Thyroid gland (tissue), 4 donors: ENCODE measurements at places on chromosomes 6 and 20. TPM values are rescaled to one million over a fixed set of nuclear protein-coding genes. Genes with fewer than 3 reads are reported as not detected.

GRCh38 chr6:99485395-99485773, 29.8 kb downstream of the USP45 start:
- no peaks in the 10 kb centered on the region for H3K4me1 ChIP-seq
- no peak for DNase-seq
- no peaks in the 10 kb centered on the region for H3K36me3 ChIP-seq
- no peak overlapping the region for H3K27ac ChIP-seq

DNA sequence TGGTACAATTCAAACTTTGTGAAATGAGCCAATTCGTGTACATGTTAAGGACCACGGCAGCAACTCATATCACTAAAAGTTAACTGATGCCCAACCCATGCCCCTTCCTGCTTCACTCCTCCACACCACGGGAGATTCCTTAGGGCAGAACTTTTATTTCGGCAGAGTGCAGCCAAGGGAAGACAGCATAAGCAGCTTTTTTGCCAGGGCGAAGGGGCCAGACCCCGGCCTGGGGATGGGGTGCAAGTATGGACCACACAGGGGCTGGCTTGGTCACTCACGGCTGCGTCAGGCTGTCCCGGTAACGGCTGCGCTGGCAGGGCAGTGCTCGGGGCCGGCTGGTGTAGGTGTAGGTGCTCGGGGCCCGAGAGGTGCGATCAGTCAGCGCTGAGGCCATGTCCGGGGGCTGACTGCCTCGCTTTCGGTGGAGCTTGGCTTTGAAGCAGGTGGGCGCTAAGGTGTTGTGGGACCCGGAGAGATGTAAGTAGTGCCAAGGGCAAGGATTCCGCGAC, 792 bp downstream of the RSPH3 start:
- peaks cover 8% of the 10 kb centered on the region for H3K4me1 ChIP-seq
- DNase-seq: no peak
- no peaks in the 10 kb centered on the region for H3K36me3 ChIP-seq

Gene SLC17A5
- 184 TPM for total RNA-seq

- H3K27me3 ChIP-seq: peaks cover 27% of the 10 kb centered on the region
- H3K4me1 ChIP-seq: peaks cover 22% of the 10 kb centered on the region
- DNase-seq: no peak
These were observed 27.1 kb downstream of the ULBP1 start for GRCh38 chr6:149990661-149991471.

DNA sequence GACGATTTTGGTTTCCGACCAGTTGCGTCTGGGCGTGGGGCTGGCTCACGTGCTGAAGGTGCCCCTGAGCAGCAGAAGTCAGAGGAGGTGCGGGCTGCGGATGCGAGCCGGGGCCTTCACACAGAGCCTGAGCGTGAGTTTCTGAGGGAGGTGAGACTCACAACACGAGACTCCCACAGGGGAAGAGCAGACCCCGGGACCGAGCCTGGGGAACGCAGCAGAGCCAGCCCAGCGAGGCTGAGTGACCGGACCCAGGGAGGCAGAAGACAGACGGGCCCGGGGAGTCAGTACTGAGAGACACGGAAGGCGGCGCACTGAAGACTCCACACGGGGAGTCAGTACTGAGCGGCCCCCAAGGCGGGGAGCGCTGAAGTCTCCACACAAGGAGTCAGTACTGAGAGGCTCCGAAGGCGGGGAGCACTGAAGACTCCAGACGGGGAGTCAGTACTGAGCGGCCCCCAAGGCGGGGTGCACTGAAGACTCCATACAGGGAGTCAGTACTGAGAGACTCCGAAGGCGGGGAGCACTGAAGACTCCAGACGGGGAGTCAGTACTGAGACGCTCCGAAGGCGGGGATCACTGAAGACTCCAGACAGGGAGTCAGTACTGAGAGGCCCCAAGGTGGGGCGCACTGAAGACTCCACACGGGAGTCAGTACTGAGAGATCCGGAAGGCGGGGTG, 77.8 kb downstream of the DLL1 start:
- no peaks in the 10 kb centered on the region for H3K4me1 ChIP-seq
- no peaks in the 10 kb centered on the region for H3K36me3 ChIP-seq
- no peak overlapping the region for H3K4me3 ChIP-seq
- no peak for DNase-seq
- no peak overlapping the region for H3K27ac ChIP-seq

Gene RNF39
- not detected for total RNA-seq

Gene SERPINB6
- total RNA-seq: 210 TPM

Gene SPDEF
- total RNA-seq: not detected

GRCh38 chr20:5261763-5262162, 55.0 kb downstream of the PROKR2 start:
- H3K4me3 ChIP-seq: no peak overlapping the region
- no peak for DNase-seq
- H3K27me3 ChIP-seq: no peaks in the 10 kb centered on the region
- no peak overlapping the region for H3K27ac ChIP-seq
- no peaks in the 10 kb centered on the region for H3K4me1 ChIP-seq

GRCh38 chr6:137968455-137968804, 101.4 kb downstream of the TNFAIP3 start:
- H3K27me3 ChIP-seq: no peaks in the 10 kb centered on the region
- no peaks in the 10 kb centered on the region for H3K36me3 ChIP-seq
- H3K4me3 ChIP-seq: no peak overlapping the region
- H3K27ac ChIP-seq: no peak overlapping the region
- H3K4me1 ChIP-seq: no peaks in the 10 kb centered on the region
- no peak for DNase-seq

GRCh38 chr6:39214846-39215639, 14.2 kb downstream of the KCNK5 start:
- no peak overlapping the region for H3K4me3 ChIP-seq
- no peaks in the 10 kb centered on the region for H3K36me3 ChIP-seq
- peaks cover 70% of the 10 kb centered on the region for H3K4me1 ChIP-seq
- peak; percentile 72 for DNase-seq

GRCh38 chr20:38165089-38165965, at the start of gene TGM2:
TSS of gene TGM2 (minus strand) at chr20:38165270. CDS start at chr20:38165198, 72 bp downstream.
- H3K27me3 ChIP-seq: no peaks in the 10 kb centered on the region
- peak within 1 kb of the TSS; percentile 25 for H3K4me3 ChIP-seq
- H3K27ac ChIP-seq: peak within 1 kb of the TSS; percentile 14

Gene TFAP2D
- total RNA-seq: not detected

DNA sequence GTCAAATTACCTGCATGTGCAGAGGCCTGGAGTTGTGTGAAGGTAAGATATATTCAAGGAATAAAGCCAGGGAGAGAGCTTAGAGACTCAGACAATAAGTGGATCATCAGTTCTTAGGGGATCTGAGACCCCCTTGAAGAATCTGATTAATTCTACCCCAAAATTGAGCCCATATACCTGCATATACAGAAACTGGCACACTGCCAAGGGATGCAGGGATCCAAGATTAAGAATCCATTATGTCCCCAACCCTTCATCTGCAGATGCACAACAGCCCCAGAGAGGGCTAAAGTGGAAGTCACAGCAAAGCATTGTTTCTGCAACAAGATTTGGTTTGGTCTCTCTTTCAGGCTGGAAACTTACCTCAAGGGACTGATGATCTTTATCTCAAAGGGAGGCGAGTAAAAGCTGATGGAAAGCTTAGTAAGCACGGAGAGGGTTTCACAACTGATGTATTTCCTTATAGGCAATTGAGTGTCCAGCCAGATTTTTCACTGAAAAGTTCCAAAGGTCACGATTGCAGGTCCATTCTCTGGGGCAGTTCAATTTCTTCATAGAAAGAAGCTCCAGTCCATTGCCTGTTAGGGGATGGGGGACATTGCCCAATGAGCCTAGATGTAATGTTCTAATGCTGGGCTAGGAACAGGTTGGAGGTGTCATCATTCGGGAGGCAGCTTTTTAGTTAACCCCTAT, 20.9 kb upstream of the STK35 start:
- no peak overlapping the region for H3K27ac ChIP-seq
- no peaks in the 10 kb centered on the region for H3K36me3 ChIP-seq
- H3K4me1 ChIP-seq: no peaks in the 10 kb centered on the region
- no peak overlapping the region for H3K4me3 ChIP-seq

- H3K4me1 ChIP-seq: no peaks in the 10 kb centered on the region
- no peaks in the 10 kb centered on the region for H3K27me3 ChIP-seq
- no peak overlapping the region for H3K4me3 ChIP-seq
- no peak for DNase-seq
These were observed 42.3 kb upstream of the CST7 start for GRCh38 chr20:24906806-24907205.

DNA sequence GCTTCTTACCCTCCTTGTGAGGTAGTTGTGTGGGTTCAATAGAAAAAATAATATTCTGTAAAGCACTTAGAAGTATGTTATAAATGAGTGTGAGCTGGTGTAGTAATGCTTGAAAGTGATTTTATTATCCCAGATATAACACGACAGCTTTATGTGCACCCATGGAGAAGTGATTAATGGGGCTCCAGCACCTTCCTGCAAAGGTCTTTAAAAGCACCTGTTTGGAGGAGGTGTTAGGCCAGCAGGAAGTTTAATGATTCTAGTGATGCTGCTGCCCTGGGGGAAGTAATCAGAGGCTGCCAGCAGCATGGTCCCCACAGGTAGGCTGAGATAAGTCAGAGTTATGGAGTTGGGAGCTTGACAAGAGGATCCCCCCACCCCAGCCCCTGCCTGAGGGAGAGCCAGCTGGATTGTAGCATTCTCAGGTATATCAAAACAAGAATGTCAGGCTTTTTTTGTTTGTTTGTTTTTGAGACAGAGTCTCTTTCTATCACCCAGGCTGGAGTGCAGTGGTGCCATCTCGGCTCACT, 166.3 kb downstream of the PHACTR1 start:
- no peaks in the 10 kb centered on the region for H3K36me3 ChIP-seq
- no peak for DNase-seq
- H3K4me3 ChIP-seq: no peak overlapping the region
- no peak overlapping the region for H3K27ac ChIP-seq
- no peaks in the 10 kb centered on the region for H3K4me1 ChIP-seq

DNA sequence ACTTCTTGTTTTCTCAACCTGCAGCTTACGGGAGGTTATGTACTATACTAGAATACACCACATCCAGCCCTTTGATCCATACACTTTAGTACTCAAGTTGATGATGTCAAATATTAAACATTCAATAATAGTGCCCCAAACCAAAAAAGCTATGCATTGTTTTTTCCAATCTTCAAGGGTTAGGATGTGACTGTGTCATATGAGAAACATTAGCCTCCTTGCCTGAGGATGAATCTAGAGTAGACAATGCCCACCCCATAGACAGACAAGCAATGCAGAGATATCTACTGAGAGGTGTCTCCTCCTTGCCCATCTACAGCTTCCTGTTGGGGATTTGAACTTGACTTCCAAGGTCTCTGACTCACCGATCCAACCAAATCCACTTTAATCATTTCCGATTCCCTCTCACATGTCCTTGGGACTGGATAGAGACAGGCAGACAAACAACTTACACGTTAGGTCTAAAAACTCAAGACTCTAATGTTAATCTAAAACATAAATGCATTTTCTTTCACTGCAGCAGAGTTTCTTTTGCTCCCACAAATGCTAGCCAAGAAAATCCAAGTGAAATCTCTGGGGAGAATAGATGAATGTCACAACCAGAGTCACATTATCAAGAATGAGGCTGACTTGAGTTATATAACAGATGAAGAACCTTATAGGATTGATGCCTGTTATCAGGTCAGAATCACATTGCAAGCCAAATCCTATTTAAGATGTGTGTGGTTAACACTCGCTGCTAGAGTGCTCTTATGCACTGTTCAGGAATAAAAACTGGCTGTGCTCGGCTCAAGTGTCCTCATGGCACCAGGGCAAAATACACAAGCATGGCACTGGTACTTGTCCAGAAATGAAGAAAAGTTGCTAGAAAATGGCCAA, 75.5 kb upstream of the TNFAIP3 start:
- no peak overlapping the region for H3K4me3 ChIP-seq
- H3K36me3 ChIP-seq: no peaks in the 10 kb centered on the region
- no peaks in the 10 kb centered on the region for H3K27me3 ChIP-seq

Gene KCNS1
- total RNA-seq: 0.20 TPM

- H3K4me1 ChIP-seq: peaks cover 2% of the 10 kb centered on the region
- no peaks in the 10 kb centered on the region for H3K36me3 ChIP-seq
- no peaks in the 10 kb centered on the region for H3K27me3 ChIP-seq
- no peak overlapping the region for H3K27ac ChIP-seq
- no peak overlapping the region for H3K4me3 ChIP-seq
These were observed 165.3 kb downstream of the SOBP start for GRCh38 chr6:107655245-107655644.

Gene GNMT
- total RNA-seq: 2.2 TPM

Gene KCNK15
- 3.9 TPM for total RNA-seq

GRCh38 chr6:11763460-11764249, 14.9 kb downstream of the ADTRP start:
- no peaks in the 10 kb centered on the region for H3K27me3 ChIP-seq
- H3K4me1 ChIP-seq: peaks cover 22% of the 10 kb centered on the region
- H3K4me3 ChIP-seq: no peak overlapping the region
- no peak overlapping the region for H3K27ac ChIP-seq
- no peak for DNase-seq
- H3K36me3 ChIP-seq: no peaks in the 10 kb centered on the region

DNA sequence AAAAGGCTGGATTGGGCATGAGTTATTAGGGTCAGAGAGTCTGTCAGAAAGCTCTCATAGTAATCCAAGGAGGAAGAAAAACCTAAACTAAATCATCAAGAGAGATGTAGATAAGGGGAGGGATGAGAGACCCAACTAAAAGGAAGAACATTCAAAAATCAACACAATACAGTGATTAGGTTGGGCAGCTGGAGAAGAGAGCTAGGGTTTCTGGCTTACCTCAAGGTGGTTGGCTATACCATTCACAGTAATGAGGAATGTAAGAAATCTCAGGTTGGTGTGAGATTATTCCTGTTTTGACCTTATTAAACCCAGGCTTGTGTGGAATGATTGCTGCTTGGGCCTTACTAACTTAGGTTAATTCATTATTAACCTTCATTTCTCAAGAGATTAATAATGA, 6.2 kb upstream of the COX7A2 start:
- no peaks in the 10 kb centered on the region for H3K27me3 ChIP-seq
- peaks cover 3% of the 10 kb centered on the region for H3K36me3 ChIP-seq
- no peak overlapping the region for H3K27ac ChIP-seq

GRCh38 chr6:29791786-29792122, 35.9 kb upstream of the HLA-G start:
- no peaks in the 10 kb centered on the region for H3K27me3 ChIP-seq
- peaks cover 12% of the 10 kb centered on the region for H3K4me1 ChIP-seq
- peak overlapping the region; percentile 62 for H3K4me3 ChIP-seq
- H3K27ac ChIP-seq: no peak overlapping the region

- H3K36me3 ChIP-seq: no peaks in the 10 kb centered on the region
- DNase-seq: no peak
- H3K4me3 ChIP-seq: no peak overlapping the region
- H3K4me1 ChIP-seq: no peaks in the 10 kb centered on the region
- no peak overlapping the region for H3K27ac ChIP-seq
These were observed 150.3 kb downstream of the AKAP7 start for GRCh38 chr6:131285548-131285947.

Gene SLC35B3
- total RNA-seq: 25.7 TPM

DNA sequence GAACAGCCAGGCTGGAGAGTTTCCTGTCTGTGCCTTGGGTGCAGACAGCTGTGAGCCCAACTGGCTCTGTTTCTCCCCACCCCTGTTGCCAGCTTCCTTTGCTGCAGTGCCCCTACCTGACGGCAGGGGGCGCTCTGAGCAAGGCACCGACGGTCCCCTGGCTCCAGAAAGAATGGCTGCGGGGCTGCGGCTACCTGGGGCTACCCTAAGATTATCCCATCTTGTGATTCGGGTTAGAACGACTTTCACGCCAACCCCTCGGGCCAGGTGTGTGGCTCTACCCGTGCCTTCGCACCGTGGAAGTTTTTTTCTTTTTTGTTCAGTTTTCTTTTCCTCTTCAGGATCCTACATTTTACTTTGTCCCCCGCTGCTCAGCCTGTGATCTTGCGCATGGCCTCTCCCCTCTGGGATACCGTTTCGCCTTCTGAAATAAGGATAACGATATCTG, 33.4 kb upstream of the AAR2 start:
- H3K36me3 ChIP-seq: peaks cover 4% of the 10 kb centered on the region
- H3K27ac ChIP-seq: no peak overlapping the region
- H3K4me3 ChIP-seq: no peak overlapping the region
- no peaks in the 10 kb centered on the region for H3K4me1 ChIP-seq
